ENCODE measurements at places on chromosomes 2 and 18. TPM values are rescaled to one million over a fixed set of nuclear protein-coding genes. Genes with fewer than 3 reads are reported as not detected.

MRO gene
- 2.6 TPM for total RNA-seq

SIGLEC15 gene
- total RNA-seq = 1.9 TPM

G6PC2 gene
- not detected for total RNA-seq

EGR4 gene
- total RNA-seq = 0.16 TPM

SLC16A14 gene
- total RNA-seq = 3.4 TPM

SMAD2 gene
- 54.8 TPM for total RNA-seq

GKN1 gene
- total RNA-seq = not detected

THSD7B gene
- total RNA-seq = 0.08 TPM

REG3G gene
- total RNA-seq = not detected

TSPYL6 gene
- not detected for total RNA-seq

ERMN gene
- total RNA-seq = not detected

DNA sequence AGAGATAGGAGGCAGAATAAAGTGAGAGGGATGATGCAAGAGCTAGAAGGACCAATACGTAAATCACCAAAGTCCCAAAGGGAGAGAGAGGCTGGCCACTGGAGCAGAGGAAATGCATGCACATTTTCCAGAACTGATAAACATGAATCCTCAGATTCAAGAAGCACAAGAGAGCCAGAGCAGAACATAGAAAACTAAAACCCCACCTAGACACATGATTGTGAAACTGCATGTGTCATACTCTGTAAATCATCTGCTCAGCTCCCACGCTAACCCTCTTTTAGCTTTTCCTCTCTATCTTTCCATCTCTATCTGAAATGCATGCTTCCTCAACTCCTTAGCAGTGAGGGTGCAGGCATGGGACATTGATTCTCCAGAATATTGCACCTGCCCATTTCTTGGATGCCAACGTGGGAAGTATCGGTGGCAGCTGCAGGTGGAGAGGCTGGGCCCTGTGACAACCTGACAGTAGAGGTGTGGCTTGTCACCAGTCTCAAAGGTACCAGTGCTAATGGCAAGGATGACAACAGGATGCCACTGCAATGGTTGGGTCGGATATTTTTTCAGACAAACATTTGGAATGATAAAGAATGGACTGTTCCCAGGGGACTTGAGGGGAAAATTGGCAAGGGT lies 89.3 kb upstream of the OTOS start:
- no peak for DNase-seq

DNA sequence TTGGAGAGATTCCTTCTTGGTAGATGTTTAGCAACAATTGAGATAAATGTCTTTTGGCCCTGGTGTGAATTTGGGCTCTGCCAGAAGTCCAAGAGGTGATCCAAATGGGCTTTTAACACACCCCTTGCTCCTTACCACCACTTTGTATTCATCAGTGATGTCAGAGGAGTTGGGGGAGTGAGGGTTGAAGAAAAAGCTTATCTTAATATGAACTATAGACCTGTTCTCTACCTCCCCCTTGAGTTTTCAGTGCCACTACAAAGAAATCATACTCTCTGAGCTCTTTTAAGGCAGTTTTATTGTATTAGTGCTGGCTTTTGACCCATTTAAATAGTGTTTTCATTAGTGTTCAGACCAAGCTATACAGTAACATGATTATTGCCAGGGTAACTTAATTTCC lies 229.1 kb downstream of the PHLPP1 start:
- no peak for DNase-seq

DNA sequence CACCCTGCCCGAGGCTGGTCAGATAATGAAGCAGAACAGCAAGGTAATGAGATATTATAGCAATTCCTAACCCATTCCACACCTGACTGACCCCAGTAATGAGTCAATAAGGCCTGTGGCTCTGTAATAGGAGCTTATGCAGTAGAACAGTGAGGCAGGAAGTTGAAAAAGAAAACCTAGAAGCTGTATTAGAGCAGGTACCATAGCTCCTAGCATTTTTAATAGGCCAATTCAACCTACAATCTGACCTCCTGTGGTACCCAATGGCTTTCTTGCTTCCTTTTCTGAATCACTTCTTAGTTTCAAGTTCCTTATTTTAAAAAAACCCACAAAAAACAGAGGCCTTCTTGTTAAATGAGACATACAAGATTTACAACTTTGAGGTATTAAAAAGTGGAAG lies 43.6 kb upstream of the MAP2 start:
- DNase-seq = no peak

GRCh38 chr2:82657106-82657505 lies 1802.0 kb downstream of the SUCLG1 start:
- DNase-seq = no peak

- DNase-seq = no peak
These were observed 258.0 kb downstream of the MYCN start for GRCh38 chr2:16198166-16198912.

- DNase-seq = peak; percentile 28
These were observed 6.4 kb downstream of the NGEF start for GRCh38 chr2:233006648-233007047.

- no peak for DNase-seq
These were observed 18.5 kb upstream of the LRATD1 start for GRCh38 chr2:14614017-14614416.

GRCh38 chr2:200862532-200863000 lies 1.9 kb downstream of the CLK1 start:
- DNase-seq = no peak

GRCh38 chr18:45328811-45329210 lies 286.5 kb upstream of the SLC14A2 start:
- DNase-seq = no peak

GRCh38 chr2:241772063-241772499 lies 4.5 kb upstream of the GAL3ST2 start:
- peak; percentile 46 for DNase-seq
